ENCODE measurements at places on chromosomes 12 and 14.

GRCh38 chr12:3630621-3631271 lies 122.2 kb downstream of the CRACR2A start:
- no peak for DNase-seq

GRCh38 chr14:75238756-75239455 lies 39.7 kb upstream of the FOS start:
- peak; percentile 41 for DNase-seq

- DNase-seq = peak; percentile 13
Measured at GRCh38 chr14:99722741-99723140, 38.6 kb downstream of the CYP46A1 start.

DNA sequence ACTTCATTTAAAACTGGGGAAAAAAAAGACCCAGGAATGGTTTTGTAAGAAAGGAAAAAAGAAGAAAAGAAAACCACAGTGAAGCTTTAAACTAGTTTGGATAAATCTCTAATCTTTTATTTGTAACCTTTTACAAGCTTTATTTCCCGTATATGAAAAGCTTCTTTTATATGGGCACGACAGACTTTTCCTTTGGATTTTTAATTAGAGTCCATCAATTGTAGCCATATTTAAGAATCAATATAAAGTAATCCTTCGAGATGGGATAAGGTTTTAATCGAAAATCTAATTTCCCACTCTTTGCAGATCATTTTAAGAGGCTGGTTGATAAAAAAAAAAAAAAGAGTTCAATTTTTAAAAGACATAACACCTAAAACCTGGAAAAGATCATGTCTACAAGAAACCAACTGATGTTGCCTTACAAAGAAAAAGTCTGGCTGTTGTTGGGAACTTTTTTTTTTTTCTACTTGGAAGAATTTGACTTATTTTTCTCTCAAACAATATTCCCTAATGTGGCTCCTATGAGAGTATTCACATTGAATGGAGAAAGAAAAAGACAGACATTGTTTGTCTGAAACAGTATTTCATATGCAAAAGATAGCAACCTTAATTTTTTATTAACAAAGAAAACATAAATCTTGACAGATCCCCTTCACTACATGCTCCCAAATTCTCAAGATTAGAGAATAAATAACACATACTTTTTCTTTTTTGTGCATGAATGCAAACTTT lies 4.9 kb upstream of the OTX2 start:
- DNase-seq = no peak

- DNase-seq = no peak
Measured at GRCh38 chr14:68286667-68287066, 467.1 kb downstream of the RAD51B start.

DNA sequence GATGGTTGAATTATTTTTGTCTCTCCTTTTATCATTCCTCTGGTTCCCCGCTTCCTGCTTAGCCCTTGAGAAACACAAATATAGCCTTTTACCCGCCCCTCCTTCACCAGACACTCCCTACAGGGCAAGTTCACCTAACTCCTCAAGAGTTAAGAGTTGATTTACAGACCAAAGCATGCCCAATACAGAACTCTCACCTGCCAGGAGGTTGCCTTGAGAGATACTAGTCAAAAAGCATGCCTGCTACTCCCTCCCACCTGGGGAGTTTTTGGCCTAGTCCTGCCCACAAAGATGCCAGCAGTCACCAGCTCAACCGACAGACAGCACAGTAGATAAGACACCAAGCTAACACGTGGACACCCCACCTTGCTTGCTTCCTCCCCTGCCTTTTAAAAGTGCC lies 11.2 kb downstream of the LGMN start:
- no peak for DNase-seq

- DNase-seq = peak; percentile 76
Measured at GRCh38 chr12:50103767-50104321, at the start of gene GPD1. TSS of gene GPD1 (plus strand) at chr12:50104008. CDS start at chr12:50104051, 43 bp downstream.

DNA sequence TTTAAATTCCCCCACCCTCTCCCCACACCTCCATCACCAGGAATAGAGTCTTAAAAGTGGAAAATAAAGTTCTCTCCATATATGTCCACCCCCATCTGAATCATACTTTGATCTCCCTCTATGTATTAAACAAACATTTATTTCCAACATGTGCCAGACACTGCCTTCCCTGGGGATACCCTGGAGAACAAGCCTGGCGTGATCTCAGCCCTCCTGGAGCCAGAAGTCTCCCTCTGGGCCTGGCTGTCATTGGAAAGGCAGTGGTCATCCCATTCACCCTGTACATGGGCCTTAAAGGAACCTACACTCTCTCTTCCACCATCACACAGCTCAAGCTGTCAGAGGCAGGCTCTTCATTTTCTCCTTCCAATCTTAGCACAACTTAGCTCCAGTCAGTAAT lies 143.6 kb downstream of the EMP1 start:
- no peak for DNase-seq

GRCh38 chr14:90781876-90782275 lies 34.4 kb downstream of the TTC7B start:
- no peak for DNase-seq

GRCh38 chr12:10395390-10395998 lies 5.7 kb upstream of the KLRK1 start:
- DNase-seq = peak; percentile 66

DNA sequence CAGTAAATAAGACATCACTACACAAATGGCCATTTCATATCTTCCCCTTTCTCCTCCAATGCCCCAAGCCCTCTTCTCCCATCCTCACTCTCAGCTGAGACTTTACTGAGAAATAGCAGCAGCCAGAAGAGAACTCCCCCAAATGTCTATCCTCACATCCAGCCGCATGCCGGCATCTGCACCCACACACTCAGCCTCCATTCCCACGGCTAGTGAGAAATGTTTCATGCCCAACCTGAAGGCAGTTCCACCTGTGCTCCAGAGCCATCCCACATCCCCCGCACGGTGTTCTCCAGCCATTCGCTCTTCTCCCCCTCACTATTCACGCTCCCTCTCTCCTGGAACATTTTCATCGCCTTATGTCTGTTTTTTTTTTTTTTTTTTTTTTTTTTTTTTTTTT lies 208.7 kb upstream of the DIO3 start:
- DNase-seq = no peak

DNA sequence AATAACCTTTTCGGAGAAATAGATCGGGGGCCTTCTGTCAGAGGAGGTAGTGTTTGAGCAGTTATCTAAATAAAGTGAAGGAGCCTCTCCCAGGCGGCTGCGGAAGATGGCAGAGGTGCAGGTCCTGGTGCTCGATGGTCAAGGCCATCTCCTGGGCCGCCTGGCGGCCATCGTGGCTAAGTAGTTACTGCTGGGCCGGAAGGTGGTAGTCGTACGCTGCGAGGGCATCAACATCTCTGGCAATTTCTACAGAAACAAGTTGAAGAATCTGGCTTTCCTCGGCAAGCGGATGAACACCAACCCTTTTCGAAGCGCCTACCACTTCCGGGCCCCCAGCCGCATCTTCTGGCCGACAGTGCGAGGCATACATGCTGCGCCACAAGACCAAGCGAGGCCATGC lies 186.1 kb downstream of the KTN1 start:
- no peak for DNase-seq

DNA sequence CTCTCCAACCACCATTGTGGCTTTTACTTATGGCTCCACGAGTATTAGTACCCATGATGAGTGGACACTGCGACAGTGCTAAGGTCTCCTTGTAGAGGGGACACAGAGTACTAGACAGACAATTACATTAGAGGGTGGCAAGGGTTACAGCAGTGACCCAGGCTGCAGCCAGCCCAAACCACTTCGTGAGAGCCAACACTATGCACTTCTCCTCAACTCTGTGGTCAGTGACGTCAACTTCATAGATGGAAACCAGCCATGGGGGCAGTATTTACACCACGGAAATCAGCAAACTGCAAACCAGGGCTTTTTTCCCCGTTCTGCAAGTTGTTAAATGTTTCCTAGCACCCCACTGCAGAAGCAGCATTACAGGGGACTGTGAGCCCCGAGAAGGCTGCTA lies 61.6 kb upstream of the ZFP36L1 start:
- DNase-seq = no peak

DNA sequence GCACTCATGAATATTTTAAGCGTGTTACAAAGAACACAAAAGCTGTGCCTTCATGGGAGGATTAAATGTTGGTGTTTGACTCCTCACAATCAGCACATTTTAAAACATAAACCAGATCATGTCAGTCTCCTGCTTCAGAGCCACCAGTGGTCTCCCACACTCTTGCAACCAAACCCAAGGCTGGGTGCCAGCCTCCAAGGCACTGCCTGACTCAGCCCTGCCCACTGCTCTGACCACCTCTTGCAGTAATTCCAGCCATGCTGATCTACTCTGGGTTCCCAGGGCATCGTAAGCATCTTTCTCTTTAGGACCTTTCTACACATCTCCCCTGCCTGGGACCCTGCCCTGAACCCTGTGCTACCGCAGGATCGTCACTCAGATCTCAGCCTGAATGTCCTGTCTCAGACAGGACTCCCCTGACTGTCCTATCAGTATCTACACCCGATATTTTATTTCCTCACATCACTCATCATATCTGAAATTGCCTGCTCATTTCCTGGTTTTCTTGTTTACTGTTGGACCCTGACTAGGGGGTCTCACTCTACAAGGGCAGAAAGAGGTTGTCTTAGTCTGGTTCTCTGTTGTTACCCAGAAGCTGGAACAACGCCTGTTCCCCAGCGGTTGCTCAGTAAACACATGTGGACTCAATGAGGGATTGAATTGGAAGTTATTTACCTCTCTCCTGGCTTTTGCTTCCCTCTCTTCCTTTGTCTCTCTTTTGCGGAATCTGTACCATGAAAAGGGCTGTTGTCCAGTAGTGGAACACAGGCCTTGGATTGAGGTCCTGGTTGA lies 449.8 kb downstream of the RAD51B start:
- DNase-seq = no peak

GRCh38 chr12:95736631-95737030 lies 53.9 kb downstream of the NTN4 start:
- DNase-seq = no peak

GRCh38 chr12:30585877-30586276 lies 109.8 kb downstream of the IPO8 start:
- no peak for DNase-seq

GRCh38 chr12:29245246-29245645 lies 96.2 kb downstream of the FAR2 start:
- no peak for DNase-seq
